Activated naive CD4-positive, alpha-beta T cell treated with anti-CD3 and anti-CD28 coated beads for 36 hours (primary cell): ENCODE measurements at places on chromosomes 2 and 18. TPM values are rescaled to one million over a fixed set of nuclear protein-coding genes. Genes with fewer than 3 reads are reported as not detected.

GRCh38 chr18:51716277-51716676 lies 518.8 kb upstream of the MEX3C start:
- no peak for DNase-seq

- DNase-seq = no peak
Observed at GRCh38 chr2:199348871-199349270, 108.9 kb downstream of the SATB2 start.

DNA sequence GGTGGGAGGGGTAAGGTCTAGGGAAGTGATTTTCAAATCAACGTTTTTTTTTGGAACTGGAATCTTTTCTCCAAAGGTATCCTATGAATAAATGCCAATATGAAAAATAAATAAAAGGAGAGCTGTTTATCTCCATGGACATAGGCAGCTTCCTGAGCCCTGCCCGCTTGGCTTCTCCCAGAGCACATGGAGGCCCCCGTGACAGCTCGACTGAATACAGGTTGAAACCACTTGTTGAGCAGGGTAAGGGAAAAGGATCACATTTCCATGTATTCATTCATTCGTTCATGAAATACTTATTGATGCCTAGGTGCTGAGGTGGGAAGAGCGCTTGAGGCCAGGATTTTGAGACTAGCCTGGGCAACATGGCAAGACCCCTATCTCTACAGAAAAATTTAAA lies 64.8 kb downstream of the MARCHF4 start:
- no peak for DNase-seq

GRCh38 chr2:60794271-60794863 lies 38.3 kb downstream of the PAPOLG start:
- no peak for DNase-seq

DNA sequence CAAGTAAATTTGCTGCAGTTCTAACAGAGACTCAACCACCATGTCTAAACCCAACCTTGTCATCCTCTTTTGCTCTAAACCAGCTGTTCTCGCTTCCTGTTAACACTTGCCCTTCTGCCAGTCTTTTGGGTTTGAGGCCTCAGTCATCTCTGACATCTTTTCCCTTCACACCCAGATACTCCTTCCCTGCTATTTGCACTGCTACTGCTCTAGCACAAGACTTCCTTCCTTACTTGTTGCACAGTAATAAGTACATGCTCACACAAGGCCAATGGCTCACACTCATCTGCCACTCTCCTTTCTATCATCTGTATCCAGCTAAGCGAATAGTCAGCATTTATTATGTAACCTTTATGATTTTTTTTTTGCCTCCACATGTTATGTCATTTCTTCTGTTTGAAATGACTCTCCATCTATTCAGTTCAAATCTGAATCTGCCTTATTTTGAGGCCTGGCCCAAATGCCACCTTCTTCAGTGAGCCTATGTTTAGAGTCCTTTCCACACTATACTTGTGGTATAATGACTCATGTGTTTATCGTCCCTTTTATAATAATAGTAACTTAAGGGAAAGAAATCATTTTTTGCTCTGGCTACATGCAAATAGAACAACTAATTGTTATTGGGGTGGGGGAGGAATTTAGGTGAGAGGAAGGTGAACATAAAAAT lies 22.5 kb upstream of the CDKL4 start:
- DNase-seq = peak; percentile 39

GRCh38 chr2:241489733-241490680 lies 18.4 kb downstream of the STK25 start:
- no peak for DNase-seq

The TEX44 gene
- not detected for total RNA-seq

The CHAC2 gene
- 12.4 TPM for total RNA-seq

The DSG3 gene
- total RNA-seq = not detected

The TYMS gene
- 325 TPM for total RNA-seq
